ENCODE measurements at places on chromosomes 5 and 9. TPM values are rescaled to one million over a fixed set of nuclear protein-coding genes. Genes with fewer than 3 reads are reported as not detected.

C5orf34 gene
- total RNA-seq: 1.3 TPM

WNK2 gene
- total RNA-seq: 0.15 TPM

UBTD2 gene
- total RNA-seq: 23.2 TPM

ACER2 gene
- total RNA-seq: 1.6 TPM

SMIM33 gene
- not detected for total RNA-seq

GADD45G gene
- total RNA-seq: not detected

IL31RA gene
- total RNA-seq: 3.3 TPM

PTGER4 gene
- 10.3 TPM for total RNA-seq

FBP2 gene
- not detected for total RNA-seq

ARL14EPL gene
- not detected for total RNA-seq

TAF11L10 gene
- total RNA-seq: not detected

WNT8A gene
- total RNA-seq: not detected

REEP2 gene
- 8.4 TPM for total RNA-seq

SPOCK1 gene
- 36.1 TPM for total RNA-seq

PCDHGB5 gene
- total RNA-seq: 40.4 TPM

DDX4 gene
- total RNA-seq: not detected
